Dermis blood vessel endothelial cell (primary cell): ENCODE measurements at places on chromosomes 13 and 19. TPM values are rescaled to one million over a fixed set of nuclear protein-coding genes. Genes with fewer than 3 reads are reported as not detected.

Gene MISP3
- under 0.01 and 0.19 TPM in 2 replicates for total RNA-seq

Gene ZNF790
- total RNA-seq, result 11.9 and 12.1 TPM in 2 replicates

Gene IGFL1
- total RNA-seq, result not detected in 2 replicates

Gene PDCD5
- 90.0 and 105 TPM in 2 replicates for total RNA-seq

Gene KLK1
- not detected in 2 replicates for total RNA-seq

Gene DACT3
- total RNA-seq, result 0.14 and 0.34 TPM in 2 replicates

Gene CEACAM8
- total RNA-seq, result not detected in 2 replicates

Gene CCDC70
- total RNA-seq, result not detected in 2 replicates

Gene PSG4
- total RNA-seq, result 0.14 TPM in 1 of 2 replicates, not detected in the other

Gene MAP4K1
- 0.09 TPM in 1 of 2 replicates, not detected in the other for total RNA-seq

Gene ADGRL1
- total RNA-seq, result 5.1 and 6.3 TPM in 2 replicates

Gene ZNF296
- total RNA-seq, result 0.17 and 0.51 TPM in 2 replicates

Gene ITM2B
- 327 and 538 TPM in 2 replicates for total RNA-seq

Gene PRODH2
- not detected in 2 replicates for total RNA-seq

Gene TJP3
- total RNA-seq, result 0.09 and 0.51 TPM in 2 replicates

Gene COL4A1
- total RNA-seq, result 1,485 and 1,882 TPM in 2 replicates

Gene ZNF20
- total RNA-seq, result 4.0 and 4.8 TPM in 2 replicates

Gene SRRM5
- 0.05 and 0.17 TPM in 2 replicates for total RNA-seq

Gene EDNRB
- 112 and 119 TPM in 2 replicates for total RNA-seq

Gene SYCN
- not detected in 2 replicates for total RNA-seq

Gene STAP2
- 28.1 and 36.6 TPM in 2 replicates for total RNA-seq

Gene LRRC8E
- total RNA-seq, result 0.51 TPM in 2 replicates

Gene SLITRK1
- not detected in 2 replicates for total RNA-seq

Gene B3GNT3
- total RNA-seq, result 0.42 TPM in 1 of 2 replicates, not detected in the other

Gene ACER1
- not detected in 2 replicates for total RNA-seq

Gene KLK8
- total RNA-seq, result not detected in 2 replicates

Gene CYP2F1
- total RNA-seq, result not detected in 2 replicates

Gene HSD17B14
- 1.5 and 8.0 TPM in 2 replicates for total RNA-seq

Gene ZNF345
- 4.0 and 7.7 TPM in 2 replicates for total RNA-seq

Gene IGFL4
- not detected in 2 replicates for total RNA-seq

Gene GAPDHS
- total RNA-seq, result not detected in 2 replicates

Gene LPAR6
- 42.5 and 66.2 TPM in 2 replicates for total RNA-seq

Gene MAST1
- total RNA-seq, result 0.17 and 0.51 TPM in 2 replicates

Gene IFNL1
- total RNA-seq, result not detected in 2 replicates

Gene GFY
- total RNA-seq, result not detected in 2 replicates

Gene SIGLEC12
- total RNA-seq, result not detected in 2 replicates

Gene ALDH16A1
- 55.3 and 82.5 TPM in 2 replicates for total RNA-seq

Gene HS6ST3
- total RNA-seq, result under 0.01 TPM in 1 of 2 replicates, not detected in the other

Gene EEF1AKMT1
- total RNA-seq, result 7.7 and 10.0 TPM in 2 replicates

Gene MATK
- 0.19 and 0.34 TPM in 2 replicates for total RNA-seq

Gene MBD3L3
- total RNA-seq, result not detected in 2 replicates

Gene NLRP7
- under 0.01 TPM in 1 of 2 replicates, not detected in the other for total RNA-seq

Gene DIAPH3
- 8.7 and 16.2 TPM in 2 replicates for total RNA-seq

Gene ZNF121
- total RNA-seq, result 36.7 and 38.8 TPM in 2 replicates

Gene SIGLEC8
- not detected in 2 replicates for total RNA-seq

Gene PEG3
- 0.68 and 2.2 TPM in 2 replicates for total RNA-seq

Gene NXNL1
- total RNA-seq, result not detected in 2 replicates

Gene KASH5
- not detected in 2 replicates for total RNA-seq
